ENCODE measurements at places on chromosomes 2 and 18.
A peak's percentile ranks its signal among the peaks of the same experiment; 100 is the strongest.

DNA sequence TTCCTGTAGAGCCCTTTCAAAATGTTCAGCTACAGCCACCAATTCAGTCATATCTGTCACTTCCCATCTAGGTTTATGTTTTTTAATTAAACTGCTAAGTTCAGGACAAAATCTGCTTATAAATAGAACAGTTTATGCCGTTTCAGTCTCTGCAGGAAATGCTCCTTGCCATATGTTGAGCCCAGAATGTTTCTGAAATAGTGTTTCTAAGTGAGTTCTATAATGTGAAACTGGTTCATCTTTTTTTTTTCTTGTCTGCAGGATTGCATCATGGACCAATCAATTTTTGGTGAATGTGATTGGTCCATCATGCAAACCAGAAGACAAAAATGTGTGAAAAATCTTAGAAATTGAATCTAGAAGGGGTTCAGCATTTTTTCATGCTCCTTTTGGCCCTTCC, 30.2 kb upstream of the RHOB start:
- no peak for DNase-seq

DNA sequence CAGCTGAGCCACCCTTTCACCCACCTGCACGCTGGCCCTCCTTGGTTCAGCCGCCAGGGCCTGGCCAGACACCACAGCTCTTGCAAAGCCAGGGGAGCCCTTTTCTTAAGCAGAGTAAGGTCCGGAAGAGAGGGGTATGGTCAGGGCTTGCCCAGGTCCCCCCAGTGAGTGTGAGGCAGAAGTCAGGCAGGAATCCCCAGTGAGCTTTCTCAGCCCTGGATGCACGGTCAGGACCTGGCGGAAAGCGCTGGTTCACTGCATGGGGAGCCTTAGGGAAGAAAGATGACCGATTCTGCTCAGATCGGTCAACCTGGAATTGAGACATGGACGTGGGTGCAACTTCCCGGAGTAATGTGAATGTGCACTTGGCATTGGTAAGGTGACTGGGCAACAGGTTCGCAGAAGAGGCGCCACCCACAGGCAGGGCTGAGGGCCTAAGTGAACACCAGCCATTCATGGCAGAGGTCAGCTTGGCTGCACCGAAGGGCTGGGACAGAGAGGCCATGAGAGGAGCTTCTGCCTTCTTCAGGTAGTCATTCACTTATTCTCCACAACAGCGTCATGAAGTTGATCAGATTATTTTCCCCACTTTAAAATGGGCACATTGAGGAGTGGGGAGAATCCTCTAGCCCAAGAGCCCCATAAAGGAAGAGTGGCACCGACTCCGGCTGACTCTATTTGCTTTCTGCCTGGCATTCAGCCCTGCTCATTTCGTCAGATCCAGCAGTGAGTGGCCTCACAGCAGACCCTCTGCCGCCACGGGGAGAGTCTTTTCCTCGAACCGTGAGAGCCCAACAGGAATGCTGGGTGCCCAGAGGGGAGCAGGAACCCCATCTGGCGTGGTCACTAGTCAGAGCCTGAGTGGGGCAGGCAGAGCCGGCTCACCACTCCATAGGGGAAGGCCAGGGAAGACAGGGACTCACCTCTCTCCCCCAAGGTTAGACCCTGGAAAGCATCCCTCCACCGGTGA, 35.8 kb downstream of the SCTR start:
- DNase-seq: no peak

DNA sequence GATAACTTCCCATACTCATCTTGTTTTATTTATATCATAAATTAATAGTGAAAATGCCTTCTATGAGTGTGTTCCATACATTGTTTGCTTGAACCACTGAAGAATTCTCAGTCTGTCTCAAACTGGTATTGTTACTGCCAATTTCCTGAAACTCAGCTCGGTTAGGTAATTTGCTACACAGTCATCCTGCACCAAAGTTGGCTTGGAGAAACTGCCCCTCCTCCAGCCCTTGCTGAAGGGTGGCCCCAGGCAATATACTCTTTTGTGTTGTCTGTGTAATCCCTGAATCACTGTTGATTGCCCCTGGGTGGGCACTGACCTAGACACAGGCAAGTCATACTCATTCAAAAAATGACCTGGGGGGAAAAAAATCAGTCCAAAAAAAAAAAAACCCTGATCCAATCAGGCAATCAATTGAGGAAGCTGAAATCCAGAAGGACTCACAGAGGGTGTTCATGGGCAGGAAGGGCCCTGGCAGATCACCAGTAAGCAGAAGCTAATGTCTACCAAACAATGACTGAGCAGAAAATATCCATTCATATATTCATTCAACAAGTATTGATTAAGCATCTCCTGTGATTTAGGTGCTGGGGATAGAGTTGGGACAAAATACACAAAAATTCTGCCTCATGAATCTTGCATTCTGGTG, 3.8 kb upstream of the SESTD1 start:
- DNase-seq: peak; percentile 58

DNA sequence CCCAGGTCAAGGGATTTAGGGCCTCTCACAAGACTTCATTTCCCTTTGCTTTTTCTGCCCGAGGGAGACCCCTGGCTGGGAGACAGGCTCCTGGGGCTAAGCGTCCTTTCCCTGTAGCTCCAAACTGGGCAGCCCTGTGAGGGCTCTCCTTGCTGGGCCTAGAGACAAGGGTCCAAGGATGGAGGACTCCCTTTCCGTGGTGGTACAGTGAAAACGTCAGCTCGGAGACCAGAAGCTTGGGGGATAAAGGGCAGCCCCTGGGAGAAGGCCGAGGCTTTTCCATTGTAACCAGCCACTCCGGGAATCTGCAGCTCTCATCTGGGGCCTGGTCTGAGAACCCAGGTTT, 2.3 kb downstream of the SIX2 start:
- DNase-seq: no peak

DNA sequence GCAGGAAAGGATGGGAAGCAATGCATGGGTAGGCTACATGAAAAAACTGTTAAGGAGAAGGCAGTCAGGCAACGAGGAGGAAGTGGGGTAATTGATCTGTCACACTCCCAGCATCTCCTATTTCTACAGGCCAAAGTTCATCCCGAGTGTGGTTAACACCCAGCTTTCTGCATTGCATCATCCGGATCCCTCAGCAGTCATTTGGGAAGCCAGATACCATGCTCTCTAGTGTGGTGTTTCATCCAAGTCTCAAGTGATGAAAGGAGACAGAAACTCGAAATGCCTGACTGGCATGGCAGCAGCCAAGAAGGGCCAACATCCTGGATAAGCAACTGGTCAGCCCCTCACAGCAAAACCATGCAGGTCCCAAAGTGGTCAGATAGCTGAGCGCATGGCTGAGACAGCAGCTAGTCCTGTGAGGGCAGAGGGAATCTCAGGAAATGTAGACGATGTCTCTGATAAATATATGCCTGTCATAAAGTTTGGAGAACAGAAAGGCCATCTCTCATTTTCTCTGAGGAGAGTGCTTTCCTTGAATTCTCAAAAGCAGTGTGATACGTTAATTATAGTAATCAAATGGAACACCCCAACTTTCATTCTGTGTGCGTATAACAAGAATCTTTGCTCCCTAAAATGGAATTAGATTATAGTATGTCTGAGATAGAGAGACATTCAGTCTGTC, 24.8 kb upstream of the HNRNPA3 start:
- no peak for DNase-seq

- no peak for DNase-seq
Measured at GRCh38 chr2:27886322-27886721, 3.9 kb downstream of the RBKS start.

GRCh38 chr2:135218426-135218825, 166.3 kb downstream of the RAB3GAP1 start:
- DNase-seq: no peak

DNA sequence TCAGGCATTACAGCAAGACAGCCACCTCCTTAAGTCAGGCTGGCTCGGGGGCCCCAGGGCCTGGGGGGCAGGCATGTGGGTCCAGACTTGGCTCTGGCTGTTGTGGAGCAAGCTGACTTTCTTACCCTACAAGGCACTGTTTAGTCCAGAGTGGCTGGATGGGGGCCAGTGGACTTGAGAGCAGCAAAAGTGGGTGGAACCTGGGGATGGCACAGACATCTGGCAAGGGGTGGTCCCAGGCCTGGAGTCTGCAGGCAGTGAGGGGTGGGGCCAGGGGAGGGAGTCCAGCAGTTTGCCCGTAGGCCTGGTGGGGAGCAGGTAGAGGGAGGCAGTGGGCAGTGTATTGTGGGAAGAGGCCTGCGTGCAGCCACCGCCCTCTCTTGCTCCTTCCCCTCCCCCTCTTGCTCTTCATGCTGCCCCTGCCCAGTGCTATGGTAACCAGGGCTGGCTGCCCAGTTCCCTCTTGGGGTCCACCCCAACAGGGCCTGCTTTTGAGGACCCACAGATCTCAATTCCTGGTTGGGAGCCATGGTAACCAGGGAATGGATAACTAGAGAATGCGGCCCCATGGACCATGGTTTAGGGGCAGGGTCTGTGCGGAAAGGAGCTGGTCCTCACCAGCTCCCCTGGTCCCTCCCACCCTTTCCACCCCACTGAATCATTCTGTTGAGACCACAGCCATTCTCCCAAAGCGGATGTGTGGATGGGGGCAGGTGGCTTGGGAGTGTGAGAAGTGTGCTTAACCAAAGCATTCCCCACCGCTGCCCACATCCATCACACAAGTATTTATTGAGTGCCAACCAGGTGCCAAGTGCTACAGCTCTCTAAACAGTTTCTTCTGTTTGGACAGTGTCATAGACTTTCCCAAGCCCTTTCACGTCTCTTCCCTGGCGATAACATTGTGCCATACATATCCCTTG, 19.3 kb downstream of the SPEG start:
- DNase-seq: no peak

- DNase-seq: no peak
Measured at GRCh38 chr18:55419132-55419946, 168.7 kb downstream of the TCF4 start.

- DNase-seq: no peak
Measured at GRCh38 chr18:49411928-49412327, 48.5 kb downstream of the DYM start.

DNA sequence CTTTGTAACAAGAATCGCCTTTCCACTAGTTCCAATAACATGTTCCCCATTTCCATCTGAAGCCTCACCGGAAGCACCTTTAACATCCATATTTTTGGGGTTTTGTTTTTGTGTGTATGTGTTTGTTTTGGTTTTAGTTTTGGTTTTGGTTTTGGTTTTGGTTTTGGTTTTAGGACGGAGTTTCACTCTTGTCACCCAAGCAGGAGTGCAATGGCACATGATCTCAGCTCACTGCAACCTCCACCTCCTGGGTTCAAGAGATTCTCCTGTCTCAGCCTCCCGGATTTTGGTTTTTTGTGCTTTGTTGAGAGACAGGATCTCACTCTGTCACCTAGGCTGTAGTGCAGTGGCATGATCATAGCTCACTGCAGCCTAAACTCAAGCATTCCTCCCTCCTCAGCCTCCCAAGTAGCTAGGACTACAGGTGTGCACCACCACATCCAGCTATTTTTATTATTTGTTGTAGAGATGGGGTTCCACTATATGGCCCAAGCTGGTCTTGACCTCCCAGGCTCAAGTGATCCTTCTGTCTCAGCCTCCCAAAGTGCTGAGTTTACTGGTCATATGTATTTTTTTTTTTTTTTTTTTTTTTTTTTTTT, 36.3 kb downstream of the TGOLN2 start:
- no peak for DNase-seq

- no peak for DNase-seq
Measured at GRCh38 chr2:200993097-200993496, 29.6 kb upstream of the ORC2 start.

DNA sequence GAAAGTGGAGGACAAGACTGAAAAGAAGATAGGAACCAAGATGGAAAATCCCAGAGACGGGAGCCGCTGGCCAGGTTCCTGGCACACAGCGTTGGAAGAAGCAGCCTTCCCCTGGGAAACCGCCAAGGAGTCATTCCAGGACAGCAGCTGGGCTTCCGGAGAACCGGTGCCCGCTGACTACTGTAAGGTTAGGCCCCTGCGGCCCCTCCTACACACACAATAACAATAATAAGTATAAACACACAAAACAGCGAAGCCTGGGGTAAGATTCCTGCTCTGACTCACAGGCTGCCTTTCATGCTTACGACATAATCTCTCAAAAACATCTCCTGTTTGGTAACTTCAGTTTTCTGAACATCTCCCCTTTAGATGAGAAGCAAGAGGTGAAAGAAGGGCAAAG, 28.1 kb upstream of the MYCN start:
- DNase-seq: no peak

DNA sequence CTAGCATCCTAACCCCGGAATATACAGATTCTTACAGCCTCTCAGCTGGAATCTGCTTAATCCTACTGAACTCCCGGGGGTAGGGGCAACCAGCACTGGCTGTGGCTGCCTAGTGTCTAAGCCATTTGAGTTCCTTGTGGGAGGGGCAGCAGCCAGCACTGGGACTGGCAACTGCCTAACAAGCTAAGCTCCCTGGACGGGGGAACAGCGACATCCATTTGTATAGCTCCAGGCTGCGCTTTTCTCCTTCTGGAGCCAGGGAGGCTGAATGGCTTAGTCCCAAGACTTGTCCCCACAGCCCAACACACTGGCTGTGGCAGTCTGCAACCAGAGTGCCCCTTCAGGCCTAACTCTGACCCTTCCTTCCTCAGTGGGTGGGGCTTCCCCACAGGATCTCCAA, 787.2 kb downstream of the METTL4 start:
- DNase-seq: no peak

DNA sequence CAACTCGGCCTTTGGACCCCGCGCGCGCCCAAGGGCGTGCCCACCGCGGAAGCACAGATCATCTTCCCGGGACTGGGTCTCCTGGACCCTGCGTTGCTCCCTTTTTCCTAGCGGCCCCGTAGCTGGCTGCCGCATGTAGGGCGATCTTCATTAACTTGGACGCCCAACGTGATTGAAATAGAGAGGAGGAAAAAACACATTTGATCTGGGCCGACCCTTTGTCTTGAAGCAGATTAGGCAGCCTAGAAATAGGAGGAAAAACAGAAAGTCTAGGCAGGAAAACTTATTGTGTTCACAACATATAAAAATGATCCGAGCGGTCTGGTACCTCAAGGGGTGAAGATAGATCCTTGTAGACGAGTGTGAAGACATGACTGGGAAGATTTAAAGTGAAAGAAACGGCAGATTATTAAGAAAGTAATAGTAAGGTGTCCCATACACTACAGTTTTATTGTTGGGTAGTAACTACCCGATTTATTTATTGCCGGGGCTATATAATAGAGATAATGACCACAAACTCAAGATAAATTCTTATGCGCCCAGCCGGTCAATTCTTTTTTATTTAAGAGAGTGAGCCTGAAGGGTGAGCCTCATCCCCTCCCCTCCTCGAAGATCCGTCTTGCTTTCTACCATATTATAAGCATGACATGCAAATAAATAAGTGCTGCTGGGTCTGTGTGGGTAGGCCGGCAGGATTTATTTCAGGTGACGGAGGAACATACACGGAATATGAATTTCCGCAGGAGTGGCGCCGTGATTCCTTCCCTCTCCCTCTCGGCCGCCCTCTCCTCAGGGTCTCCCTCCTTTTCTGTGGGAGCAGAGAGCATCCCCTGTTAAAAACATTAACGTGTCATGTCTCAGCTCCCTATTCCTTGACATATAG, 147.4 kb downstream of the MEIS1 start:
- no peak for DNase-seq

GRCh38 chr2:21393173-21393572, 269.4 kb downstream of the TDRD15 start:
- DNase-seq: no peak
